ENCODE measurements at places on chromosomes 11 and 22.

DNA sequence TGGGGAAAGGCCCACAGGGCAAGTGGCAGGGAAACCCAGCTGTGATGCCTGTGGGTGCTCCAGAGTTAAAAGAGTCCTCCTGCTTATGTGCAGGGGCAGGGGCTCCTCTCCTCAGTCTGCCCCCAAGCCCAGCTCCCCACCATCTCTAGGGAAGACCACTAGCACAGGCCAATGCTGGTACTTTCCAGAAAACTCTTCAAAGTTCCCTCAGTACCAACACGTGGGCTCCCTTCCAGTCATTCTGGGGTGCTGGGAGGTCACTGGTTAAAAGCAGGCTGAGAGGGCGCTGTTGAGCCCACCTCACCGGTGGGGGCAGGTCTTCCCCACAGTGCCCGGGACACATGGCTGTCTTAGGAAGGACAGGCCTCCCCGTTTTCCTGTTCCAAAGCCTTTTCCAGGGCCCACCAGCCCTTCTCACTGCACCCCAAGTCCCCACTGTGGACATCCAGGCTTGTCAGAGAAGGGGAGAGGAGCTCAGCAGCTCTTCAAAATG, 154.6 kb downstream of the TRIM29 start:
- no peak for DNase-seq

DNA sequence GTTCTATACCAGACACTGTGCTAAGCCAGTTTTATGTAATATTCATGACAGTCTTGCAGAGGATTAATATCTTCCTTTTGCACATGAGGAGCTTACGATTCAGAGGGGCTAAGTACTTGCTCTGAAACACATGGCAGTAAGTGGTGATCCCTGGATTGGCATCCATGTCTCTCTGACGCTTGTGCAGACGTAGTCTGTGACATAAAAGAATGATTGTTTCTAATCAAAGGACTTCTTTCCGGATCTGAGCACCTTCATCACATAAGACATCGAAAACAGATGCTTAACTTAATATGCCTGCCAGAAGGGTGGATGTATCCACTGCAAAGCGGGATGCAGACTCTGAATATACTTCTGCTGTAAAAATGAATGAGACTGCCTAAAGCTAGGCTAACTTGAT, 74.8 kb downstream of the ARHGAP42 start:
- DNase-seq = no peak

GRCh38 chr11:119316016-119316728, 758 bp downstream of the MCAM start:
- DNase-seq = no peak

DNA sequence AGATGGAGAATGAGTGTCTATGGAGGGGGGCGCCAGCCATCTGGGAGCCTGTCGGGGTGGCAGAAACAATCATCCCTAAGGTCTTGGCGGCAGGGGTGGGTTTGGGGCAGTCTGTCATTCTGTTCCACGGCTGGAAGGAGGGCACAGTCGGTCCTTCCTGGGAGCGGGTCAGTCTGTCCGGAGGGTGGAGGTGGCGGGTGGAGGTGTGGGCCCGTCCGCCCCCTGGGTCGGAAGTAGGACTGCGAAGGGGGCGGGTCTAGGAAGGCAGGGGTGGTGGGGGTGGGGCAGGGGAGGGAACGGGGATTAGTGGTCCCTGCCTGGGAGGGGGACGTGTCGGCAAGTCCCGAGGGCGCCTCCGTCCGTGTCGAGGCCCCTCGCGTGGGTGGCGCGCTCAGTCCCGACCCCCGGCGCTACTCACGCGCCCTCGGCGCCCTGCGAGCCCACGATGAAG, 461 bp downstream of the TBC1D10A start:
- DNase-seq = no peak
